ENCODE measurements at places on chromosomes 6 and 20. TPM values are rescaled to one million over a fixed set of nuclear protein-coding genes. Genes with fewer than 3 reads are reported as not detected.

Gene CD83
- 2.0 TPM for polyA plus RNA-seq

Gene MCHR2
- not detected for polyA plus RNA-seq

Gene FYN
- 31.0 TPM for polyA plus RNA-seq

Gene PRDM13
- polyA plus RNA-seq: 0.02 TPM

Gene SLC22A1
- 0.20 TPM for polyA plus RNA-seq

Gene MICB
- 9.9 TPM for polyA plus RNA-seq

- peak; percentile 75 for DNase-seq
Observed at GRCh38 chr20:45311589-45312211, 3.6 kb upstream of the MATN4 start.

- no peak for DNase-seq
Observed at GRCh38 chr6:55046869-55047422, 127.4 kb upstream of the HCRTR2 start.

DNA sequence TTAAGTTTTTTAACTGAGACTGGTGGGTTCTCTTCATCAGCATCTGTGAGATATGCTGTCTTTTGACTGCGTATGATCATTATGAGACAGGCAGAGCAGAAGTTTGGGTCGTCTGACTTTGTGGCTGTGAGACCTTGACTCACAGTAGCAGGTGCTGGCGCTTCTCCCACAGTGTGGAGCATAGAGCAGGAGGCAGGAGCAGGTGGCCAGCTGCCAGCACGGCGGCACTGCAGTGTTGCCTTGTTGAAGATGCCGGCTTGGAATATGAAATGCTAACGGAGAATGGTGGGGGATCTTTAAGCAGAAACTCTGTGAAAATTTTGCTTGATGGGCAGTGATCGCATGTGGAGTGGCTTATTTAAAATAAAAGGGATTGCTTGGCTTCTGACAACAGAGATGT, 105.0 kb downstream of the TIAM2 start:
- DNase-seq: no peak

DNA sequence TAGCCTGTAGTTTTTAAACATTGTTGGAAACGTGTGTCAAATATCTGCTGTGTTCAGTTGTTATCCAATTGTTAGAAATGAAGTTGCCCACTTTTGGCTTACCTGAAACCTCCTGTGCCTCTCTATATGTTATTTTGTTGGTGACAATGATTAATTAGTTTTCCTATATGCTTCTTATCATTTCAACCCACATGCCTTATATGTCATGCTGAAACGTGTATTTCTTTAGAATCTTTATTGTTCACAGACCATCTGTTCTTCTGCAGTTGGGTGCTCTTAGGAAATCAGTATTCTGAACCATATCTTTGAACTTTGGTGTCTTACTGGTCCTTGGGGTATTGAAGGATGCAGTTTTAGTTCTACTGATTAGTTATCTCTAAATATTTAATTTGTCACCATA, 91.2 kb upstream of the SCGN start:
- DNase-seq: no peak

DNA sequence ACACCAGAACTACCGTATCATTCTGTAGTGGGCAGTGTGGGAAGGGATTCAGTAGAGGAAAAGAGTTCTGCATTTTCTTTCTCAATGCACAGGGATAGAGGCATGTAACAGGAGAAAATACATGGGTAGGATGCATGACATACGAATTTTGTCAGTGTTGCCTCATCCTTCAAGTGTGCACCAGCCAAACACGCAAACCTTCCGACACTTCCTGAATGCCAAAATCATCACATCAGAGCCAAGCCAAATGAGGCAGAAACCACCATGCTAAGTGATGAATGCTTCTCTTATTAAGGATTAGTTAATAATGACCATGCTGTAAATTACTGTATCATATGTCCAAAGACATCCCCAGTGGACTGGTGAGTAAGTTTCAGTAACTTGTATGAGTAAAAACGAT, 27.3 kb downstream of the RAMACL start:
- no peak for DNase-seq

DNA sequence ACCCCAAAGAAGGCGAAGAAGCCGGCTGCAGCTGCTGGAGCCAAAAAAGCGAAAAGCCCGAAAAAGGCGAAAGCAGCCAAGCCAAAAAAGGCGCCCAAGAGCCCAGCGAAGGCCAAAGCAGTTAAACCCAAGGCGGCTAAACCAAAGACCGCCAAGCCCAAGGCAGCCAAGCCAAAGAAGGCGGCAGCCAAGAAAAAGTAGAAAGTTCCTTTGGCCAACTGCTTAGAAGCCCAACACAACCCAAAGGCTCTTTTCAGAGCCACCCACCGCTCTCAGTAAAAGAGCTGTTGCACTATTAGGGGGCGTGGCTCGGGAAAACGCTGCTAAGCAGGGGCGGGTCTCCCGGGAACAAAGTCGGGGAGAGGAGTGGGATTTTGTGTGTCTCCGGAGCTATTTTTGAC, 69.6 kb downstream of the HFE start:
- DNase-seq: peak; percentile 50

DNA sequence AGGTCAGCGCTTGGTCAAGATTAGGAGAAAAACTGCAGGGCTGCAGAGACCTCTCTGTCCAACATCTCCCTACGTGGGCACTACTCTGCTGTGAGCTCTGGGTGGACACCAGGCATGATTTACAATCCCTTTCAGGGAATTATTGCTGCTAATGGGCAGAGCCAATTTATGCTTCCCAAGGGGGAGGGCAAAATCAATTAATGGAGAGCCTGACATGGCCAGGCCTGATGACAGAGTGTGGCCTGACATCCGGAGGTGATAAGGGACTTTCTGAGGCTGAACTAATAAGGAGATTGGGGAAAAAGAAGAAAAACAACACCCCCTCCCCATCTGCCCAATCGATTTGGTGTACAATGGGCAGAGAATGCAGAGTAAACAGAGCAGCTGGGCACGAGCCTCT, 5.0 kb upstream of the KCNK16 start:
- DNase-seq: peak; percentile 73

DNA sequence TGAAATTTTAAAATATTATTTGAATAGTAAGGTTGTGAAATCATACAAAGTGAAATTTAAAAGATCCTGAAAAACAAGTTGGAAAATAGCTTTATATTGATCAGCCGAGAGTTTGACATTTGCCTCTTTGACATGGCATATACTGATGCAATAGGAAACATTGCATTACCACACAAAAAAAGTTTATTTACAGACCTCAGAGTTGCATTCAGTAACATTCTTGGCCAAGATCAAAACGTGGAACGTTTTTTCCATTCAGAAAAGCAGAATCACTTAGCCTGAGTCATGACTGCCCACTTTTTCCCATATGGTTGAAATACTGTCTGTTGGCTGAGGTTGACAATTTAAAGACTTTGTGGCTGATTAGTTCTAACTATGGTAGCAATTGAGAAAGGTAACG, 55.1 kb upstream of the BACH2 start:
- DNase-seq: no peak

DNA sequence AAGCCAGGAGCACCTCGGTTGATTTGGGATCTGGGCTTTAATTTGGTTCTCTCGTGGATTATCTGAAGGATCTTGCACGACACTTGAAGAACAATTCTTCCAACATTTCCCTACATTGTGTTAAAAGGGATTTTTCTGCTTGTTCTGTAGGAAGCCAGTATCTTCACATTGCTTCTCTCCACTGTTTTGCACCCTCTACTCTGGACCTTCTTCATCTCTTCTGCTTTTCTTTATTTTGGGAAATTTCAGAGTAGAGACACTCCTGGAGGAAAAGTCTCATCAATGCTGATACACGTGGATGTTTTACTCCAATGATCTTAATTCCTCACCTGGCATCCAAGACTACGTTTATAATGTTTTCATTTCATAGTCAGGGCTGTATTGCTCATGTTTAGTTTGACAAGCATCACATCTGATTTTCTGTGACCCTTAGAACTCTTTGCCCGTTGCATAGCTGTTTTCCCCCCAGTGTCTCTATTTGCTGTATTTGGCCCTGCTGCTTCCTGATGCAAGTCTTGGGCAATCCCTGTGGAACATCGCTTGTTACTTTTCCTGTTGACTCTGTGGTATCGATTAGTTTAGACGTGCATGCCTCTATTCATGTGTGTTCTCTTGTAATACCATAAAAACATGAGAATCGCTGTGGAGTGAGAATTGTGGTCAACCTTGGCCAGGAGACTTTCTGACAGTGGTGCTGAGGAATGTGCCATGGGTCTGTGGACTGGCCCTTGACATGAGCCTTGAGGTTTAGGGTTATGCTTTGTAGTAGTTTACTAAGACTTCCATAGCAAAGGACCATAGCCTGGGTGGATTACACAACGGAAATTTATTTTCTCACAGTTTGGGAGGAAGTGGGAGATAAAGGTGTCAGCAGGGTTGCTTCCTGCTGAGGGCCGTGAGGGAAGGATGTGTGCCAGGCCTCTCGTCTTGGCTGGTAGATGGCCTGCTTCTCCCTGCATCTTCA, 12.5 kb downstream of the PLCB1 start:
- no peak for DNase-seq

- peak; percentile 74 for DNase-seq
Observed at GRCh38 chr20:57582432-57583288, 21.8 kb downstream of the PCK1 start.

DNA sequence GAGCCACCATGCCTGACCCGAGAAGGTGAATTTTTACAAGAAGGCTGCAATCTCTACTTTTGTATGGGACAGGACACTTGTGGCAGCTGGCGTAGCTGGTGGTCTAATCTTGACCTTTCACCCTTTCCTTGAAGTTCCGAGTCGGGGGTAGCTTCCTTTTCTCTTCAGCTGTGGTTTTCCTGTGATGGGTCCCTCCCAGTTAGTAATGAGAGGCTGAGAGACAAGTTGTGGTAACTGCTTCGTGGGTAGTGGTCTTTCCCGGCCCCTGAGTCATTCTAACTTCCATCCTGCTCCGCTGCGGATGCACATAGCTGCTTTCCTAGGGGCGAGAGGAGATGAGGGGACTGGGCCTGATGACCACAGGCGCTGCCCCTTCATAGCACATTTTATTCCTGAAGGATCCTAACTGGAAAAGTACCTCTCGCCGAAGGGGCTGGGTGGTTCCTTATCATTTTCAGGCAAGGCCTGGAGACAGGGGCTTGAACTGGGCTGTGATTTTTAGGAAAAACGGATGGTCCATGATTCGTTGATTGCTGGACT, 3.1 kb downstream of the SYNJ2 start:
- no peak for DNase-seq

GRCh38 chr20:38117205-38117604, 47.9 kb downstream of the TGM2 start:
- DNase-seq: no peak

DNA sequence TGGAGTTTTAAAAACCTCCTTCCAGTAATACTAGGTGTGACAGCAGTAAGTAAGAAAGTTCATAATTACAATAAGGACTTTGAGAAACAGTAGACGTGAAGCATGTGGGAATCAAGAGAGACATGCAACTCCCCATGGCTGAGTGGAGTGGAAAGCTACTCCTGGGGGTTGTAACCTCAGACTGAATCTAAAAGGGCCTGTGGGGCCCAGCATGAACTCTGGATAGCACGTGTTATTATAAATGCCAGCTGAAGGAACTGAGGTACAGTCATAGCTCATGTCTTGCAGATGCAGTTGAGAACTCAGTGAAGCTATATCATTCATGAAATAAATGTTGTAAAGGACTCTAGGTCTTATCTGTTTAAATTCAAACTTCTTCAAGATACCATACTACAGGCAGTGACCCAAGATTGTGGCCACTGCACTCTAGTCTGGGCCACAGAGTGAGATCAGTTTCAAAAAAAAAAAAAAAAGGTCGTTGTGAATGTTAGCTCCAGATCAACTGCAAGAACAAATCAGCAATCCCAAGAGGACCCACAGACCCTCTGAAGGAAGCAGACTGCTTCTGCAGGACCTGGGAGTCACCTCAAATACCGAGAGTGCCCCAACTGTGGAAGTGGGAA, 189.3 kb downstream of the TRDN start:
- no peak for DNase-seq

DNA sequence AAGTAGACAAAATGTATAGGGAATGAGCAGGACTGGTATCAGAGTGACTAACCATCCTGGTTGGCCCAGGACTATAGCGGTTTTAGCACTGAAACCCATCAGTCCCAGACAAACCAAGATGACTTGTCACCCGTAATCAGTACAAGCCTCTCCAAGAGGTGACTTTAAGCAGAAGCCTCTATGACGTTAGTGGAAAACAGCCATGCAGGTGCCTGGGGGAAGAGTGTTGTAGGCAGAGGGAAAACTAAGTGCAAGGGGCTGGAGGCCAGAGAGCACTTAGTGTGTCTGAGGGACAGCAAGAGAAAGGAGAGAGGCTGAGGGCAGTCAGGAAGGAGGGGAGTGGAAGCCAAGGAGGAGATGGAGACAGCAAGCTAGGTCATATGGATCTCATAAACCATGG, 2.1 kb downstream of the SGK2 start:
- DNase-seq: no peak

DNA sequence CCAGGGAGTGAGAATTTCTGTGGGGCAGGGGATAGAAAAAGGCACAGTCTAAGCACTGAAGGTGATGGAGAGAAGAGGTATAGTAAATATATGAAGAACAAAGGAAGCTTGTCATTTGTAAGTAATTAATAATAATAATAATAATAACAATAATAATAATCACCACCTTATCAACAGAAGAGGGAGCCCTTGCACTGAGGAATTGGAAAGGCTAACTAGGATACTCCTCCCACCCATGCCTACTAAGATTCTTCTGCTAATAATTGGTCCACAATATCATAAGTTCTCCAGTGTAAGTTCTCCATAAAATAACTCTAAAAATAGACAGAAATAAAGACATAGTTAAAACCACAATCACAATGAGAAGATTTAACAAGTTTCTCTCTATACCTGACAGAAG, 912 bp upstream of the OR12D3 start:
- no peak for DNase-seq
